ENCODE measurements at places on chromosomes 12 and 14.

DNA sequence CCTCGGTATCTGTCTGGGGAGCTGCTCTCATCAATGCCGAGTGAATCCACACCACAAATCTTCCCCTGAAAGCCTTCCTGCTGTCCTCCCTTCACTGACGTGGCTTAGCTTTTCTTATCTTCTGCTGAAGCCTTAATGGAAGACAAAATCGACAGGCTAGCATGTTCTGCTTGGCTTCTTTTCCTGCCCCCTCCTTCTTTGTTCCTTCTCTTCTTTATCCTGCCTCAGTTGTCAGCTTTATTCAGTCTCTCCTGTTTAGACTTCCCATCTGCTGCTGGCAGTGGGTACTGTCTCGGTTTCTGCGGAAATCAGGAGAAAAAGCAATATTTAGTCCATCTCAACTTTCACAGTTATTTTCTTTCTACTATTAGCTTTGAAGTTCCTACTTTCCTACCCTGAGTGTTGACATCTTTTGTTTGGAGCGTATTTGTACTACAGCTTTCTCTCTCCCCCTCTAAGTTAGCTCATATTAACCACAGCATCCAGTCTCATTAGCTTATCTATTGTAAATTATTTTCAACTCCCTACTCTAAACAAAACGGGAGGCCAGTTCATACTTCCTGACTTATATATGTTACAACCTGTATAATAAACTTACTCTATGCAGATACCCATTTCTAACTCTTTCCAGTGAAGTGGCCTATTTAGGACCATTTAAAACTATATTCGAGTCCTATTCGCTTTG is 226.0 kb downstream of the DACT1 start:
- peak; percentile 56 for DNase-seq

- no peak for DNase-seq
Measured at GRCh38 chr12:58028294-58028693, 86.9 kb downstream of the ATP23 start.

- peak; percentile 82 for DNase-seq
Measured at GRCh38 chr12:67042697-67043131, 226.4 kb upstream of the CAND1 start.

GRCh38 chr12:70756118-70756517 is 118.9 kb upstream of the PTPRB start:
- DNase-seq: no peak

DNA sequence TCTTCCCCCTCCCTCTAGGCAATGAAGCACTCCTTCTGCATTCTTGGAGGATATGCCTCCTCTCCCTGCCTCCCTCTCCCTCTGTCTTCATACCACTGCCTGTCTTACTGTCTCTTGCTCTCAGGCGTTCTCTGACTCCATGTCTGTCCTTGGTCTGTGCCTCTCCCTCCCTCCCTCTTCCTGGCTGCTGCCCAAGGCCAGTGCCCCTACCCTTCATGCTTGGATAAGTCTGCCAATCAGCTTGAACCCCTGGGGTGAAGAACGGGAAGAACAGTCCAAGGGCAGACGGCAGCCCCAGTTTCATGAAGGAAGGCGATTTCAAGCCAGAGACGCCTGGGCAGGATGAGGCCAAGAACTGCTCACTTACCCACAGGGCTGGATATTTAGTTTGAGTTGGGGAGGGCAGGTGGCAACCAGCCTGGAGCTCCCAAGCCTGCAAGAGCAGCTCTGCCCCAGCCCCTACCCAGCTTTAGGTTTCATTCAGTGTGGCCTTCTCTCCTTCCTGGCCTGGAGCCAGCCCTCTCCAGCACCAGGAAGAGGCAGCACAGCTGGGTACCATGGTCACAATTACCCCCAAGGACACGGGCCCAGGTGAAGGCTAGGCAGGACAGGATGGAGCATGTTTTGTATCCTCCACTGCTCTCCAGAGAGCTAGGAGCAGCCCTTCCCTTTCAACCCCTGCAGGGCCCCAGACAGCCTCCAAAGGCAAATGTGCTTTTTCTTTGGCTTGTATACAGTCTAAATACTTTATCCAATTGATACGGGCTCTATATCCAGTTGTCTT is 35.8 kb upstream of the LTBP2 start:
- DNase-seq: no peak

- no peak for DNase-seq
Measured at GRCh38 chr12:47778881-47779280, 5.8 kb downstream of the SLC48A1 start.

GRCh38 chr12:17661250-17661649 is 428.7 kb downstream of the RERGL start:
- peak; percentile 12 for DNase-seq

GRCh38 chr12:26212396-26212795 is 17.0 kb downstream of the SSPN start:
- no peak for DNase-seq

DNA sequence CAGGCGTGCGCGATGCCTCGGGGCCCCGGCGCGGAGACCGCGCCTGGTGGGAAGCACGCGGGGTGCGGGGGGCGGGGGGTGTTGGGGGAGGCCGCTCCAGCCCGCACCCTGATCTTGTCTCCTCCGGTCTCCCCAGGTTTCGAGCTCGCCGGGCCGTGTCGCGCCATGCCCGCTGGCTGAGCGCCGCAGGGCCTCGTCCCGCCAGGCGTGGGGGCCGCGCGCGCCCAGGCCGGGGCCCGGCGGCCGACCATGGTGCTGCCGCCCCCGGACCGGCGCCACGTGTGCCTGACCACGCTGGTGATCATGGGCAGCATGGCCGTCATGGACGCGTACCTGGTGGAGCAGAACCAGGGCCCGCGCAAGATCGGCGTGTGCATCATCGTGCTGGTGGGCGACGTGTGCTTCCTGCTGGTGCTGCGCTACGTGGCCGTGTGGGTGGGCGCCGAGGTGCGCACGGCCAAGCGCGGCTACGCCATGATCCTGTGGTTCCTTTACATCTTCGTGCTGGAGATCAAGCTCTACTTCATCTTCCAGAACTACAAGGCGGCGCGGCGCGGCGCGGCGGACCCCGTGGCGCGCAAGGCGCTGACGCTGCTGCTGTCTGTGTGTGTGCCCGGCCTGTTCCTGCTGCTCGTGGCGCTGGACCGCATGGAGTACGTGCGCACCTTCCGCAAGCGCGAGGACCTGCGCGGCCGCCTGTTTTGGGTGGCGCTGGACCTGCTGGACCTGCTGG is 2.4 kb downstream of the TMEM121 start:
- no peak for DNase-seq

DNA sequence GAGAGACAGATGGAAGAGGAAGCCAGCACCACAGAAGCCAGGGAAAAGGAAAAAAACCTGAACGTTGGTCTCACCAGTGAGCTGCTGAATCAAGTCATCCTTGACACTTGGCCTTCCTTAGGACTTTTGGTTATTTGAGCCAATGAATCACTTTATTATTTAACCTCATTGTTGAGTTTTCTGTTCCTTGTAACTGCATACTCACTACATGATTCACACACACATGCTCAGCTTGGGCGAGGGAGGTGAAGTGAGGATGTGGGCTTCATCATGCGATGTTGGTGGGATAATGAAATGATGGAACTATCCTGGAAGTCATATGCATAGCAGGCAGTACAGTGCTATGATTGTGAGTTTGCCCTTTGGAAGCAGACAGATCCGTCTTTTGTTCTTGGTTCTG is 40.6 kb upstream of the RPH3A start:
- DNase-seq: no peak

DNA sequence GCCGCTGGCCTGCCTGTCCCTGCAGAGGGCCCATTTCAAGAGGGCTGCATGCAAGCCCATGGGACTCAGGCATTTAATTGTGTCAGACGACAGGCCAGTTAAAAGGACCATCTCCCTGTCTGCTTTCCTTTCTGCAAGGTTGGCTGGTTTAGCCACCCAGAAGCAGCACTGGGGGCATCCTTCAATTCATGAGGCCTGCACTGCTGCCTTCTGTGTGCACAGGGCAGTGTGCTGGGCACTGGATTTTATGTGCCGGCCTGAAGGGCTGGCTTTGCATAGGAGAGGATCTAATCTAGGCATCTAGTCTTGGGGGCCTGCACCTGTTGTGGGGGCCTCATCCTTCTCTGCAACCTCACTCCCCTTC is 114.1 kb upstream of the FKBP4 start:
- no peak for DNase-seq

DNA sequence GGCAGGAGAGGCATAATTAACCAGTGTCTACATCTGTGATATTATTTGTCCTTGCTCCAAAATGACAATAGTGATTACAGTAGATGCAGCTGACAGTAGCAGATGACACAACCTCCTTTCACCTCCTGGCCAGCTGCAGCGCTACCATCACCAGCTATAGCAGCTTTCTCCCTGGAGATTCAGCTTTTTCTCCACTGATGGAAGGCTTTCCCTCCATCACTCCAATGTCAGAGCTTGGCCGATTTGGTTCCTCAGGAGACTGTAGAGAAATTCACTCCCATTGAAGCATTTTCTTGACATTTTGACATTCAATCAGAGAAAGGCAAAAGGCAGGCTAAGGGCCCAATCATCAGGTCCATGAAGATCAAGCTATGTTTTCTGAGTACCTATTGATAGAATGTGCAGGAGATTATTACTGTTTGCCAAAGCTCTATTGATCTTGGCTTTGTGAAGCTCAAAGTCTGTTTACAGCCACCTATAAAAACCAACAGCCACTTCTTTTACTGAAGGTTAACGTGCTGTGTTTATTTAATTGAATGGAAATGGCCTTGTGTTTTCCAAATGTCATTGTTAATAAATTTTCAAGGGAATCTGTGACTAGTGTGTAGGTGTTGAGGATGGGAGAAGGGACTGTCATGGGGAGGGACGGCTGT is 785.1 kb downstream of the DIO2 start:
- no peak for DNase-seq

- DNase-seq: no peak
Measured at GRCh38 chr12:82625523-82625922, 61.2 kb upstream of the TMTC2 start.

GRCh38 chr12:95054206-95054605 is 19.2 kb downstream of the NR2C1 start:
- DNase-seq: no peak

GRCh38 chr12:121299662-121300061 is 3.2 kb upstream of the CAMKK2 start:
- no peak for DNase-seq

GRCh38 chr12:116916714-116917114 is 6.0 kb downstream of the FBXW8 start:
- peak; percentile 38 for DNase-seq

- DNase-seq: no peak
Measured at GRCh38 chr12:24853094-24853493, 95.8 kb downstream of the BCAT1 start.

- DNase-seq: no peak
Measured at GRCh38 chr12:29428633-29429032, 47.7 kb upstream of the ERGIC2 start.

- no peak for DNase-seq
Measured at GRCh38 chr14:53766106-53766505, 190.5 kb downstream of the BMP4 start.

GRCh38 chr12:53977596-53978445 is 3.1 kb upstream of the HOTAIR start:
- DNase-seq: peak; percentile 39

- no peak for DNase-seq
Measured at GRCh38 chr12:57846285-57846576, 298 bp downstream of the CTDSP2 start.

GRCh38 chr12:94644141-94644979 is 6.0 kb downstream of the TMCC3 start:
- DNase-seq: no peak

DNA sequence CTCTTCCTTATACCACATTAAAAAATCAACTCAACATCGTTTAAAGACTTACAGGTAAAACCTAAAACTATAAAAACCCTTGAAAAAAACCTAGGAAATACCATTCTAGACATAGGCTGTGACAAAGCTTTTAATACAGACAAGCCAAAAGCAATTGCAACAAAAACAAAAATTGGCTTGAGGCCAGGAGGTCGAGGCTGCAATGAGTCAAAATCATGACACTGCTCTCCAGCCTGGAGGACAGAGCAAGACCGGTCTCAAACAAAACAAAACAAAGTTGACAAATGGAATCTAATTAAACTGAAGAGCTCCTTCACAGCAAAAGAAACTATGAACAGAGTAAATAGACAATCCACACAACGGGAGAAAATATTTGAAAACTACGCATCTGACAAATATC is 1057.8 kb downstream of the FSCB start:
- DNase-seq: no peak

DNA sequence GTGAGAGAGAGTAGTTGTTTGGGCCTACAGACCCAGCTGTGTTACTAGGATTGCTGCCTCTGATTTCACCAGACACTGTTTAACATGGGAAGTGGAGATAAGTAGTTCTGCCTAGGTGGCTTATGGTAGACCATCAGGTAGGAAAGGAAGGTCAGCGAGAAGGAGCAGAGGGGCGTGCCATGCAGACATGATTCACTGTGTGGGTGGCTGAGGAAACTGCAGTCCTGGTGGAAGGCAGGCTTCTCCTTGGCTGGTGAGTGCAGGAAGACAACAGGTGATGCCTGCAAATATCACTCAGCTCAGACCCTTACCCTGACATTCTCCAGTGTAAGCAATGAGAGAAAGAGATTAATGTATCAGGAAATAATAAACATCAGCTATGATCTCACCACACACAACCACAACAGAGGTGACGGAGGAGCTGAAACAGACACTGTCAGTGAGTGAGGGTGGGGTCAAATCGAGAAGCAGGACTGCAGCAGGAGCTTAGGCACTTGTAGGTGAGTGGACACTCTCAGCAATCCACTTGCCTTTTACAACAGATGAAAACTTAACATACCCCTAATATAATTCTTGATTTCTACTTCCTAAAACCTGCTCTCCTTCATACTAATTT is 2.1 kb upstream of the PRR4 start:
- DNase-seq: no peak

GRCh38 chr12:104207416-104208205 is 8.0 kb upstream of the TXNRD1 start:
- no peak for DNase-seq

GRCh38 chr12:88237954-88238353 is 95.8 kb downstream of the TMTC3 start:
- DNase-seq: no peak

- no peak for DNase-seq
Measured at GRCh38 chr12:78146365-78146772, 315.7 kb downstream of the NAV3 start.

DNA sequence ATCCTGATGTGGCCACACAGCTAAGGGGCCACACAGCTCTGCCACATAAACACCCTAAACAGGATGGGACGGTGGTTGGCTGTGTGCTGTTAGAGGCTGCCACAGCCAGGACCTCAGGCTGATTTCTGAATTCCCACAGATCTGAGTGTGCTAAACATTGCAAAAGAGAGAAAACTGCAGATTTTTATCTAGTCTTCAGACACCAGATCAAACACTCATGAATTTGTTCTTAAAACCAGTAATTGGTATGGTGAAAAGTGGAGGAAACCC is 190.7 kb downstream of the MON2 start:
- DNase-seq: no peak

- DNase-seq: no peak
Measured at GRCh38 chr12:74412606-74413230, 124.9 kb upstream of the ATXN7L3B start.

- DNase-seq: no peak
Measured at GRCh38 chr14:59500732-59501131, 16.4 kb downstream of the JKAMP start.

DNA sequence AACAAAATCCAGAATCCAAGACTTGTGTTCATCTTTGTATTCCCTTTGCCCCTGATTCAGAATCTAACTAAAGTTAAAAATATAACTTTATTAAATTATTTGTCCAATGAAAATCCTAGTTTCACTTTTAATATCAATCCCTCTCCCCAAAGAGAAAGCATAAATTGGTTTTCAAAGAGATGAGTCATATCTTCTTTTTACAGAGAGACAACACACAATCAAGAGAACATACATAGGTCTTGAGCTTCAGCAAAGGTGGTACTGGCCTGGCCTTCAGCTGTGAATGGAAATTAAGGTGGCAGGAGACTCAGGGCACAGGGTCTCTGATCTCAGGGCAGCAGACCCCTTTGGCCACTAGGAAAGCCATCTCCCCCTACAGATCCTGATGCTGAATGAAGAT is 4.3 kb upstream of the ASCL1 start:
- DNase-seq: no peak
